Stimulated activated CD8-positive, alpha-beta memory T cell treated with anti-CD3 and anti-CD28 coated beads, Interleukin-12 subunit alpha, Interleukin-12 subunit beta, amount 100 ng/mL, for 4 hours (primary cell): ENCODE measurements at places on chromosomes 12 and 14.

GRCh38 chr14:50008974-50009373 is 107.4 kb downstream of the VCPKMT start:
- DNase-seq, result no peak

DNA sequence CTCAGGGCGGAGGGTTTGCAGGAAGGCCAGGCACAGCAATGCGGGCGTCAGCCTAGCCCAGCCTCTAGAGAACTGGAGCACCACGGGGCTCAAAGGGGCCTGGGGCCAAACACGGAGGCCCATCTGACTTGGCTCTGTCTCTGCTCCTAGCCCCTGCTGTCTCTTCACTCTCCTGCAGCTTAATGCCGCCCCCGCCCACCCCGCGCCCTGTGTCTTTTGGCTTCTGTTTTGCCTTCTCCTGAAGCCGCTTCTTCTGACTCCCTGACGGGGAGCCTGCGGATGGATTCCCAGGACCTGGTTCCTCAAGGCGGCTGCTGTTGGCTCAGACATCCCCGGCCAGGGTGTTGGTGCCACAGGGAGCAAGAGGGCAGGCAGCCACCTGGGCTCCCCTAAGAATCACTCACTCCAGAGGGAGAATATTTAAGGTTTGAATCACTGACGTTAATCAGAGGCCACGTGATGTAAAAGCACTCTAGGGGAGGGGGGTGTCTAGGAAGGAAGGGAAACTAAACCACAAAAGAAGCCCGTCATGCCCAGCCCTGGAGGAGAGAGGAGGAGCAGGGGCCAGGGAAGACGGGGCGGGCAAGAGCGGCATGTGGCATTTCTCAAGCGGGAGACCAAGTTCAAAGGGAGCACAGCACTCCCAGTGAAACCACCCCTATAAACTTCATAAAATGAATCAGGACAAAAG is 36.9 kb upstream of the PRMT8 start:
- no peak for DNase-seq

GRCh38 chr12:115194448-115194847 is 510.5 kb upstream of the TBX3 start:
- no peak for DNase-seq

DNA sequence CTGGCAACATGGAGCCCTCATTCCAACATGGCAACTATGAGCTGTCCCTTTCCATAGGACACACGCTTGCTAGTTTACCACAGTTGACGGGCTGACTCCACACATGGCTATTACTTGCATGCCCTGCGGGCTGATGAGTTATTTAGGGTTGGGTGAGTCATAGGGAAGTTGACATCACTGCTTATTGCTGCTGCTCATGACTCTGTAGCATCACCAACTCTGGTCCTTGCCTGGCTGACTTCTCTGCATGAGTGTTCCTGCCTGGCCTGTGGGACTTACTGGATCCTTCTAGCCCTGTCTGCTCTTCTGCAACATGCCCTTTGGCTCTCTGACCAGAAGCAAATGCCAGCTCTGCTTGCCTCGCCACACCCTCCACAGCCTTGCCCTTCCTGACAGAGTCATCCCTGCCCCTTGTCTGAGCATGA is 199.5 kb downstream of the ANO6 start:
- no peak for DNase-seq

- DNase-seq, result peak; percentile 44
These were observed 45.1 kb upstream of the PNMA1 start for GRCh38 chr14:73759183-73759713.

- no peak for DNase-seq
These were observed 109.0 kb upstream of the SLC35F4 start for GRCh38 chr14:57974896-57975295.

DNA sequence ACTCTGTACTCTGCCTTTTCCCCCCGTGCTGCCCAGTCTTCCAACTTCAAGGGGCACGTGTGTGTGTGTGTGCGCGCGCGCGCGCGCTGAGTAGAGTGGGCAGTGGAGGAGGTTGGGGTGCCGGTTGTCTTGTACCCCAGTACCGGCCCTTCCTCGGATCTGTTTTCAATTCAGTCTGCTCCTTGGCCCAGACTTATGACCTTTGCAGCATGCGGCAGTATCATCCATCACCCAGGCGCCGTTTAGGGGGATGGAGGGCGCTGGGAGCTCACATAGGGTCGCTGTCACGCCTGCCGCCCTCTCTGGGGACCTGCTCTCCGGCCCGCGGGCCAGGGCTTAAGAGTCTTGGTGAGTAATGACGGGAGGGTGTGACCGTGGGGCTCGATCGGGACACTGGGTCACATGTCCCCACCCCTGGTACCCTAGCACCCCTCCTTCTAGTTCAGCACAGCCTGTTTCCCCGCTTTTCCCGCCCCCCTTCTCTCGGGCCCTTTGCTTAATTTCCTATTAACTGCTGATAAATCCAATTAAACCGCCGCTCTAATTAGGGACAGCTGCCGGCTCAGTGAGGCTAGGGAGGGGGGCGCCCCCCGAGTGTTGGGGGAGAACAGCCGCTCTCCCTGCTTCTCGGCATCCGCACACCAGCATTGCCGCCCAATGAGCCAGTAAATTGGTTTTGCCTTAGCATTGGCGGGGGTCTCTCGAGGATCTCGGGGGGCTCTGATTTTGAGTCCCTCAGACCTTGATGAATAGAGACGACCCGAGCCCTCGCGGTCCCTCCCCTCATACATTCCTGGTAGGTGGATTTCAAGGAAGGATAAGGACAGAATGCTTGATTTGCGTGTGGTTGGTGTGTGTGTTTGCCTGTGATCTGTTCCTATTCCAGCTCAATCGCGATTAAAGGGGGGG is 9.3 kb downstream of the STAC3 start:
- DNase-seq, result no peak

GRCh38 chr12:114001511-114002340 is 35.6 kb upstream of the RBM19 start:
- DNase-seq, result no peak

GRCh38 chr12:100453951-100454350 is 19.7 kb upstream of the NR1H4 start:
- no peak for DNase-seq

DNA sequence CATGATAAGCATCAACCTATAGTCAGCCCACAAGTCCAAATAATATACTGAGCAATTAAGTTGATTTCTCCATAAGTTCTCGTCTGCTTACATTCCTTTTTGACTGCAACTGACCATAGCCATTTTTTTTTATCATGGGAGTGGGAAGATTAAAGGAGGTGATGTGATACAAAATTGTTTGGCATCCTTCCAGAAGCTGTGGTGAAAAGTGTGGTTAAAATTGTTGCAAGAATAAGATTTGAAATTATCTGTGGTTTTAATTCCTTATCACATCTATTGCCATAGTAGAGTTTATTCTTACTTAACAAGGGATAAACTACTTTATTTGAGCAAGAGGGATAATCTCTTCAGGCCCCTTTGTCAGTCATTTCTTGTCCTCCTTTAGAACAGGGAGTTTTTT is 50.7 kb downstream of the LIN52 start:
- no peak for DNase-seq

- DNase-seq, result no peak
These were observed 46.9 kb upstream of the IGF1 start for GRCh38 chr12:102527171-102527720.

- no peak for DNase-seq
These were observed 119.8 kb downstream of the MGST1 start for GRCh38 chr12:16467272-16467671.

DNA sequence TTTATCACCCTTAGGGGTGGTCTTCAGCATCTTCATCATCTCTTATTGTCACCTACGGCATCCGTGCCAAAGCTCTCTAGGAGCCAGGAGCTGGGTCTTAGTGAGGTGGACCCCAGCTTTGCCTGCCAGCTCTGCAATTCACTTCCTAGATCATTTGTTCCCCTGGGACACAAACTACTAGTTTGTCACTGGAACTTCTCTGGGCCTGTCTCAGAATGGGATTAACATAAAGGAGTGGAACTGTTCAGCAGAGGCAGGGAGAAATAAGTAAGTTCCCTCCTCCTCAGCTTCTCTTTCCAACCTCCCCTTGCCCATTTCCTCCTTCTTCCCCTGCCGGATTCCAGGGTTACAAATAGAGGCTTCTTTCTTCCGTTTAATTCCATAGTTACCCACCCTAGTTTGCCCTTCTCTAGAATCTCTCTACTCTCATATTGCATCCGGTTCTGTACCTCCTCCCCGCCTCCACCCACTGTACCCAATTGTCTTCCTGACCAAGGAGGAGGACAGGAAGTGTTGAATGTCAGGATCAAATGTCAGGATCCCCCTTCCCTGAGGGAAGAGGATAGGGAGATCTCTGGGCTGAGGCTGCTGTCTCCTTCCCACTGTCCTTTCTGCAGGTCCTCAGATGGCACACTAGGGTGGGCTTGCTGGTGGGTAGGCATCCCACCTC is 25.0 kb downstream of the LARP4 start:
- DNase-seq, result no peak

DNA sequence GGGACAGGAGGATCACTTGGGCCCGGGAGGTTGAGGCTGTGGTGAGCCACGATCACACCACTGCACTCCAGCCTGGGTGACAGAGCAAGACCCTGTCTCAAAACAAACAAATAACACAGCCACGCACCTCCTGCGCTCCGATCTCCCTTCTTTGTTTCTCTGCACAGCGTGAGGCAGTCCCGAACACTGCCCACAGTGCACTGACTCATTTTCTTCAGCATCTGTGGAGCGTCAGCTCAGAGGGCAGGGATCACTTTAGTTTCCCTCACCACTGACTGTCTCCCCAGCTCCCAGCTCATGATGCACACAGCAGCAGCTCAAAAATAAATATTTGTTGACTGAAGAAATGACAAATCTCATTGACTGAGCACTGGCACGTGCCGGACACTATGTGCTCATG is 883 bp upstream of the MYL2 start:
- DNase-seq, result no peak

GRCh38 chr12:120668868-120669840 is 17.8 kb upstream of the MLEC start:
- DNase-seq, result no peak

GRCh38 chr12:3138941-3139511 is 61.8 kb downstream of the TSPAN9 start:
- no peak for DNase-seq

DNA sequence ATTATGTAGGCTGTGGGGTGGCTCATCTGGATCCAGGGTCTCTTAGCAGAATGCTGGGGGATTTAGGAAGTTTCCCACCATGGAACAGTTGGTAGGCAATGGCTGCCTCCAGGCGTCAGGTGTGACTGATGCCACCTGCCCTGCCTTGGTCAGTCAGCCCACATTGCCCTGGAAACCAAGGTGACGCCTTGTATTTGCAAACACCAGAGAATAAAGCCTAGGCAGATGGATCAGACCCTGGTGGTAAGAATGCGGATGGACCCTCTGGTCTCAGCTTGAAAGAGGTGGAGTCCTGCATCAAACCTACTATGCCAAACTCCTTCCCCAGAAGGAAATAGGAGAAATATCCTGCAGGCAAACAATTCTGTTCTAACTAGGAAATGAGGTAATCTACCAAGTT is 38.2 kb downstream of the NCKAP5L start:
- no peak for DNase-seq

DNA sequence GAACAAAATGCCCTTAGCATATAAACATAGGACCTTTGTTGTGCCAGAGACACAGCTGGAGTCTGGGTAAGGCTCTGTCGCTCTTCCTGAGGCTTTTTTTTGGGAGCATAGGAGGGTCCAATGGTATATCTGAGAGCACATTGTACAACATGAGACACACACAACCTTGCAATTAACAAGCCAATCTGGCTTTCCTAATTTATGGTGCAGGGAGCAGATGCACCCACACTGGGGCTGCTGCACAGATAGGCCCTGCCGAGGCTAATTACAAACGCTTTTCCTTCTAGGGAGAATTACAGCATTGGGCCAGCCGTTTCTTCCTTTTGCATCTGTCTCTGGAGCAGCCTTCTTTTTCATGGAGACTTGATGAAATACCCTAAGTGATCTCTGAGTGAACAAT is 75.0 kb upstream of the OVCH1 start:
- DNase-seq, result no peak

DNA sequence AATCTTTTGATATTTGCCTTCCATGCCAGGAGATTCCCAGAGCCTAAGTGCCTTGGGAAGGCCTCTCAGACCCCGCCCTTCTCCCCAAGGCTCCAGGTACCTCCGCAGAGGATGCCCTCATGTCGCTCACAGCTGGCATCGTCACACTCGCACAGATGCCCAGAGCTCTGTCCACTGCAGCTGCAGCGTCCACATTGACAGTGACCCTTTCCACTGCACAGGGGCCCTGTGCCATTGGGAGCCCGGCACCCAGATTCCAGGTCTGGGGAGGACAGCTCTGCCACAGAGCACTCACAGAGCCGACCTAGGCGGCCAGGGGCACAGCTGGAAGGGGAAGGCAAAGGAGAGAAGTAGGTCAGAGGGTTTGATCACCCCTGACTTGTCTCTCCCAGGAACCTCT is 12.3 kb upstream of the CSAD start:
- DNase-seq, result no peak

- DNase-seq, result no peak
These were observed 521 bp upstream of the PIP4K2C start for GRCh38 chr12:57590479-57590863.

DNA sequence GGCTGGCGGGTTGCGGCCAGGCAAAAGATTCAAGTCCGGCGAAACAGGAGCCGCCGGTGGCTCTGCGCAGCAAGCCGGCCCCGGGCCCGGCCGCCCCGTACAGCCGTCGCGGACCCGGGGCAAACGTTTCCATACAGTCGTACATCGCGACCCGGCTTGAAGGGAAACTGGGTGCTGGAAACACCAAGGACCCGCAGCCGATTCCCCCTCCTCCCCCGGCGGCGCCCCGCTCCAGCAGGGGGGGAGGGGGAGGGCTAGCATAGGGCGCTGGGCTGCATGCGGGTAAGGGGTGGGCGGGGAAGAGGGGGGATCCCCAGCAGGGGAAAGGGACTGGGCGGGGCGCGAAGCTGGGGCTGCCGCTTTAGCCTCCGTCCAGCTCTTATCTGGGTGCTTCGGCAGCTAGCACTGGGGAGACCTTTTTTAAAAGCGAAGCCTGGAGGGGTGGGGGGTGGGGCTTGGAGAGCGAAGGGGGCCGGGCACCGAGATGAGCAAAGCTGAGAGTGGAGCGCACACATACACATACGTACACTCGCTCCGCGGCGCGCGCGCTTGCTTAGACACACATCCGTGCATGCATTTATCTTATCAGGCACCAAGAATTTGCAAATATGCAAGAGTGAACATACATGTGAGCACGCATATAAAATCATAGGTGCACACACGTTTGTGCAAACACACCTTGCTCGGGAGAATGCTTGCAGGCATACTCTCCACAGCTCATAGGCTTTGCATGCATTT is 11.9 kb downstream of the RARG start:
- peak; percentile 56 for DNase-seq

GRCh38 chr12:461425-461824 is 1.7 kb downstream of the B4GALNT3 start:
- no peak for DNase-seq

DNA sequence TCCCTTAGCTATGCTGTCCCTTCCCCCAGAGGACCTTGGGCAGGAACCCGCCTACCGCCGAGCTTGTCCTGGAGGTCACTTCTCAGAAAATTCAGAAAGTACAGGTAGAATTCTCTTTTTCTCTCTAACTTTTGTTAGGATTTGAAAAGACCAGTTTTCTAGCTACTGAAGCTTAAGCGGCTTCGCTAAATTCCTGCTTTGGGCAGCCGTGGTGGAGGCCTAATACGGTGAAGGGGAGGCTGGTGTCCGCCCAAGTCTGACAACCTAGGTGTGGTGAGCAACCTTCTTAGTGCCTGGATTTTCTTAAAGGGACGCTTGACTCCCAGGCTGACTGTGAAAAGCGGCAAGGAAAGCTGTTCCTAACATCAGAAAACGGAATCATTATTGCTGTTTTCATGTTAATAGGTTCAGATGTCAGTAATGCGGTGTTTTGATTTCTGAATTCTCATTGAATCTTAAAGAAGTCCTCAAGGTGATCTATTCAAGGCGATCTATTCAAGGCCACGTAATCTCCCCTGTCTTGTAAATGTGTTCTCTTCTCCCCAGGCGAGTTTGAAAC is 835 bp downstream of the FGD4 start:
- DNase-seq, result no peak

GRCh38 chr12:116726694-116727093 is 11.2 kb downstream of the SPRING1 start:
- no peak for DNase-seq
